ENCODE measurements at places on chromosomes 1 and 21.

DNA sequence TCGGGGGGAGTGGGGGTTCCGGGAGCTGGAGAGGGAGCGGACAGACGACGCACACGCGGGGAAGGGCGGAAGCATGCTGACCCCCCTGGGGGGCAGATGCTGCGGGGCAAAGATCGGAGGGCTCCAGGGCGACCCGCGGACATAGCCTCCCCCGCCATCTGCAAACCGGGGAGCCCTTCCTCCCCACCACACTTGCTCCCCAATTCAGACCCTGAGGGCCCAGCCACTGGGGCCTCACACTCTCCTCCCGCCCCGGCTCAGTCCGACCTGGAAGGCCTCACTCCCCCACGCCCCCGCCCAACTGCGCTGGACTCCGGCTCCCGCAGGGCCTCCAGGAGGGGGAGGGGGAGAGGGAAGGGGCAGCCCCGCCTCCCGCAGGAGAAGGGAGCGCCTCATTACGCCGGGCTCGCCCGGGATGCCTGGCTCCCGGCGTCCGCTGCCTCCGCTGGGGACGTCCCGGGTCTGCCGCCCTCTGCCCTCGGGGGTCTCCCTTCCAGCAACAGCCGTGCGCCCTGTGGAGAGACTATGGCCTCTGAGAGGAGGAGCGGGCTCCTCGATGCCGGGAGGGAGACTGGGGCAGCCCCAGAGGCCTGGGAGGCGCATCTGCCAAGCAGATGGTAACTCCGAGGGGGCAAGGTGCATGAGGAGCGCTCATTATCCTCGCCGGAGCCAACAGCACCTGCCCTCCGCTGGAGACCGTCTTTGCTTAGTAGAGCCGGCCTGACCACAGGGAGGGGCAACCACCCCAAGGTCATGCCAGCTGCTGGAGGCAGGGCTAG, 636 bp upstream of the CAMK2N1 start:
- no peak for DNase-seq

- no peak for DNase-seq
These were observed 16.1 kb downstream of the ZBTB18 start for GRCh38 chr1:244066954-244067716.

DNA sequence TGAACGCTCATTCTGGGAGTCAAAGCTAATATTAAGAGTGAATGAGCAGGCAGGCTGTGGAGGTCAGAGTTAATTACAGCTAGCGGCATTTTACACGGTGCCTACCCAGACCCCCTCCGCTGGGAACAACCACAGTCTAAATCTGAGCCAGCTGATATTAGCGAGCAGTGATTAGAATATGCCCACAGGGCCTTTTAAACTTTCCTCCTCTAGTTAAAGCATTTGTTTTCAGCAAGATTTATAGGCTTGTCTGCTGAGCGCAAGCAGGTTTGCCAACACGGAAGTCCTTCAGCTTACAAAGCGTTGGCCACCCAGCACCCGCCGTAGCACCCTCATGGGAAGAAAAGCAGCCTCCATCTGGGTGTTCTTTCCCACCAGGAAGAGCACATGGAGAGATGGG, 72.1 kb downstream of the LMX1A start:
- no peak for DNase-seq

DNA sequence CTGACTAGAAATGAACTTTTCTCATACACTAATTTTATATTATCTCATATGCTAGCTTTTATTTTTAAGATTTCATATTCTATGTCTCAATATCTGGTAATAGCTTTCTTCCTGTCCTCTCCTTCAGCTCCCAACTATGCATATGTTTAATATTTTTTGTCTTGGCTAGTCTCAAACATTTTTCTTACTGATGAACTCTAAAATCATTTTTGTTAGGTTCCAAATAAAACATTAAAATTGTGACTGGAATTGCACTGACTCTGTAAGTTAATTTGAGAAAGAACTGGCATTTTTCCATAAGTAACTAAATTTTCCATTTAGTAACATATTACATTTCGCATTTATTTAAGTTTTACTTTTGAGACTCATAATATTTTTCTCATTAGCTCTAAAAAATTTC, 368.5 kb upstream of the DPYD start:
- DNase-seq: no peak

- no peak for DNase-seq
These were observed 2.3 kb downstream of the SLC37A1 start for GRCh38 chr21:42515708-42516502.

DNA sequence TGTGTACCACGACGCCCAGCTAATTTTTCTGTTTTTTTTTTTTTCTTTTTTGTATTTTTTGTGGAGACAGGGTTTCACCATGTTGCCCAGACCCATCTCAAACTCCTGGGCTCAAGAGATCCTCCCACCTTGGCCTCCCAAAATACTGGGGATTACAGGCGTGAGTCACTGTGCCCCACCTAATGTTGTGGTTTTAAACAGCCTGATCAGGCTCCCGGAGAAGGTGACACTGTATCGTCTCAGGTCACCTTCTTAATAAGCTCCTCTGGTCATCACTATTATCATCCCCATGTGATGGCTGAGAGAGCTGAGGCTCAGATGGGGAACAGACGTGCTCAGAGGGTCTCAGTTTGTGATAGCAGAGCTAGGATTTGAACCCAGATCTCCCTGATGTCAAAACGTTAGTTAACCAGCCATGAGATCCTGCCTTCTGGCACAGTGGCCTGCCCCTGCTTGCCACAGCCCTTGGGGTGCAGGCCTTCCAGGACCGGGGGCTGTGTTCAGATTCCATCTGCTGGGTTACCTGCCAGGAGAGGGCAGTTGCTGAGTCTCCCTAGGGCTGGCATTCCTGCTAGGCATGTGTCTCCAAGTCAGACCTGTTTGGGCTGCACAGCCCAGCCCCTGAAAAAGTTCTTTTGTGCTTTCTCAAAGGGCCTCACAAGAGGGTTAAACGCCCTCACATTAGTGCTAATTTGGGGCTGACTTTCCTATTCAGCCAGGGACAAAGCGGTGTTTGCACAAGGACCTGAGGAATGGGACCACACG, 32.7 kb upstream of the GRHL3 start:
- DNase-seq: no peak

DNA sequence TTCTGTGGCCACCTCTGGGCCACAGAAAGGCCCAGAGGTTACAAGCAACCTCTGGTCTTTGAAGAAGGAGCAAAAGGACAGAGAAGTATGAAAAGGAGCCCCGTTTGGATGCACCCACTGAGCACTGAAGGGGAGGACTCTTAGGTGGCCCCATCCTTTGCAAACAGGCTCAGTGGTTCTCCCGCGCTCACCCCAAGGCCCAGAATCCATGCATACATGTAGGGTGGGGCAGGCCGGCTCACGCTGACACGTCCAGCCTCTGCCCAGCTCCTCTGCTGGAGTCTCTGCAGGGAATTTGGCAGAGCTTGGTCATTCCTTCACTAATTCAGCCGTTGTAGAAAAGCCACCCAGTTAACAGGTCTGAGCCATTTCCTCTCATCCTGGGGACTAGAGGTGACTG, 61.3 kb upstream of the AJAP1 start:
- DNase-seq: no peak

DNA sequence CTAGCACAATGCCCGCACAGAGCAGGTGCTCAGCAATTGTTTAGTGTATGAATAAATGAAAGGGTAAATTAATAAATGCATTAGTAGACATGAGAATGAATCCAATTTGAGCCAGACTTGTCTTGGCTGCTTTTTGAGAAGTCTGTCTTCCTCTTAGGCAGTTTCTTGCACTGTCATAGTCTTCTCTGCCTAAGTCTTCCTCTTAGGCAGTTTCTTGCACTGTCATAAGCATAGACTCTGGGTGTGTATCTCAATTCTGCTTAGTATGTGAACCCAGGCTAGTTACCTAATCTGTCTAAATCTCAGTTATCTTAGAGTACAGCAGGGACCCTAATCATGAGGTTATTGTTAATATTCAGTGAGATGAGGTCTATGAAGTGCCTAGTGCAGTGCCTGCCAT, 27.2 kb downstream of the NHLH2 start:
- no peak for DNase-seq

GRCh38 chr1:84078108-84078841, 65.8 kb upstream of the PRKACB start:
- DNase-seq: no peak

GRCh38 chr1:205488074-205488723, 16.3 kb upstream of the CDK18 start:
- peak; percentile 52 for DNase-seq

All from activated naive CD8-positive, alpha-beta T cell treated with anti-CD3 and anti-CD28 coated beads for 36 hours (primary cell).